ENCODE measurements at places on chromosomes 6 and 20. TPM values are rescaled to one million over a fixed set of nuclear protein-coding genes. Genes with fewer than 3 reads are reported as not detected.

The ERVFRD-1 gene
- not detected for total RNA-seq

The TRIM15 gene
- total RNA-seq, result 0.35 TPM

The C20orf202 gene
- total RNA-seq, result not detected

DNA sequence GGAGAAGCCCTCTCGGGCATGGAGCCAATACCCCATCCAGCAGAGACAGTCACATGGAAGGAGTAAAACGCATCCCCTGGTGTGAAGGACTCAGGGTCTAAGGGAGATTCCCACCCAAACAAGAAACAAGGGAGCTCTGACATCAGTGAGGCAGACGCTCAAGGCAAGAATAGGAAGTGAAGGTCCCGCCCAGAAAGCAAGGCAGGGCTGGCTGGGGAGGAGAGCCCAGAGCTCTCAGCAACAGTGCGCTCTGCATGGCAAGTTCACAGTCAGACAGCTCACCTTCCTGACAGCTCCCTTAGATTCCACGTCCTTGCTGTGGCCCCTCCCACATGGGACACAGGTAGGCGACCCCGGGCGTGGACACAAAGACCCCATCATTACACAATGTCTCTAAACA is 85.6 kb downstream of the TTLL2 start:
- no peak for DNase-seq

GRCh38 chr6:11833626-11834592 is 55.3 kb upstream of the ADTRP start:
- no peak for DNase-seq

GRCh38 chr6:39386487-39386886 is 64.0 kb upstream of the KCNK16 start:
- no peak for DNase-seq

GRCh38 chr6:137013738-137014602 is 30.8 kb downstream of the IL20RA start:
- DNase-seq, result no peak

DNA sequence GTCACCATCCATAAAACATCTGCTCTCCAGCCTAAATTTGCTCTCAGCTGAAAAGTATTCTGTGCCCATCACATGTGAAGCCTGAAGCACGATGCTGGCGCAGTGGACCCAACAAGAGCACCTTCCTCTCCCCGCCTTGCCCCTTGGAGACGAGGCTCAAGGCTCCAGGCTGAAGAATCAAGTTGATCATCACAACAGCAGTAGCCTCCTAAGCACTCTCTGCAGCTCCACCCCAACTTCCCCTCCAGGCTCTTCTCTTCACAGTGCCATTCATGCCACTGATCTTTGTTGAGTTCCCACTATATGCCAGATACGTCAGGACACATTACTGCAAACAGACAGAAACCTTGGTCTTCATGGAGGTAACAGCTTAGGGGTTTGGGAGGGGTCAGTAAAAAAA is 41.6 kb upstream of the ZNF217 start:
- DNase-seq, result no peak

GRCh38 chr6:129603741-129604140 is 106.2 kb downstream of the ARHGAP18 start:
- DNase-seq, result no peak

The LAMA2 gene
- 5.1 TPM for total RNA-seq

GRCh38 chr6:137856138-137856898 is 10.7 kb upstream of the TNFAIP3 start:
- DNase-seq, result no peak

DNA sequence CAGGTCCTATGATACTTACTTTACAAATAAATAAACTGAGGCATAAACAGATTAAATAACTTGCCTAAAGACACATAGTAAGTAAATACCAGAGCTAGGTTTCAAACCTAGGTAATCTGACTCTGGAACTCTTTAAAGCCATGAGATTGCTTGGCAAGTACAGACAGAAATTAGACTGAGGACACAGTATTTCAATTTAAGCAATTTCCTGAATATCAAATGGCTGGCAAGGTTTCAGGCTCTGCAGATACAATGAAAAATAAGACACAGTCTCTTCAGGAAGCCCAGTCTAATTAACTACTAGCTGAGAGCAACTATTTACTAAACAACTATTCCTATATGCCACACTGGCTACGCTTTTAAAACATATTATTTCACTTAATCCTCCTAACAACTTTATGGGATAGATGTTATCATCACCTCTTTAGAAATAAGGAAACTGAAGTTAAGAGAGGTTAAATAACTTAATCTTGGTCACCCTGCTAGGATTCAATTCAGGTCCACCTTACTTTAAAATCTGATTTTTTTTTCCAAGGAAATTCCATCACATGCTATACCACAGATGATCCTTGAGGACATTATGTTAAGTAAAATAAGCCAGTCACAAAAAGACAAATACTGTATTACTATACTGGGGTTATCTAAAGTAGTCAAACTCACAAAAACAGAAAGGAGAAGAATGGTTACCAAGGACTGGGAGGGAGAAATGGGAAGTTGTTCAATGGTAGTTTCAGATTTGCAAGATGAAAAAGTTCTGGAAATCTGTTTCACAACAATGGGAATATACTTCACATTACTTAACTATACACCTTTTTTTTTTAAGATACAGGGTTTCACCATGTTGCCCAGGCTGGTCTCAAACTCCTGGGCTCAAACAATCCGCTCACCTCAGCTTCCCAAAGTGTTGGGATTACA is 4.1 kb downstream of the TRPC4AP start:
- DNase-seq, result no peak

The SLC22A3 gene
- 5.3 TPM for total RNA-seq

DNA sequence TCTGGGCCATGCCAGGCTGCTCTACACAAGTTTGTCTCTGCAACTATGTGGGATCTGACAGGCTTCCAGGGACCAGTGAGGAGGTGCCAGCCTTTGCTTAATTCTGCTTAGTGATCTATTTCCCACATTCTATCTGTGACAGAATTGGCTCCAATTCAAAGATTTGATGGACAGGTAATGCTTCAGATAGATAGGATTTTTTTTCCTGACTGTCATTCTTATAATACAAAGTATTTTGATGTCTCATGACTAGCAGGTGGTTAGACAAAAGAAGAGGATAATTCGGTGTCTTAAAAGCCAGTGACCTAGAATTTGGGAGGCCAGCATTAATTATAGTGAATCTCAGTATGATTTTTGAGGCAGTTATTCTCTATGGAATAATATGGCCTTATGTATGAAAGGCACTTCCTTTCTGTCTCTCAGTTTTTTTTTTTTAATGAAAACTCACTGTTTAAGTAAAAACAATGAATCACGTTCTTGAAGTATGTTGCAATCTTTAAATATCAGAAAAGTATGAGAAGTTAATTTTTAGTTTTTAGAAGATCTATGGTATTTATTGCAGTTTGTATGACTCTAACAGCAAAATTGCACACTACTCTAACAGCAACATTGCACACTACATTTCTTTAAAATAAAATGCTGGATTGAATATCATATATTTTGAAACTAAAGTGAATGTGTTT is 43.7 kb downstream of the TMEM200A start:
- no peak for DNase-seq

- no peak for DNase-seq
Measured at GRCh38 chr6:27812805-27813492, 99.2 kb downstream of the OR2B2 start.

GRCh38 chr6:111980143-111980542 is 73.8 kb upstream of the CCN6 start:
- DNase-seq, result no peak

DNA sequence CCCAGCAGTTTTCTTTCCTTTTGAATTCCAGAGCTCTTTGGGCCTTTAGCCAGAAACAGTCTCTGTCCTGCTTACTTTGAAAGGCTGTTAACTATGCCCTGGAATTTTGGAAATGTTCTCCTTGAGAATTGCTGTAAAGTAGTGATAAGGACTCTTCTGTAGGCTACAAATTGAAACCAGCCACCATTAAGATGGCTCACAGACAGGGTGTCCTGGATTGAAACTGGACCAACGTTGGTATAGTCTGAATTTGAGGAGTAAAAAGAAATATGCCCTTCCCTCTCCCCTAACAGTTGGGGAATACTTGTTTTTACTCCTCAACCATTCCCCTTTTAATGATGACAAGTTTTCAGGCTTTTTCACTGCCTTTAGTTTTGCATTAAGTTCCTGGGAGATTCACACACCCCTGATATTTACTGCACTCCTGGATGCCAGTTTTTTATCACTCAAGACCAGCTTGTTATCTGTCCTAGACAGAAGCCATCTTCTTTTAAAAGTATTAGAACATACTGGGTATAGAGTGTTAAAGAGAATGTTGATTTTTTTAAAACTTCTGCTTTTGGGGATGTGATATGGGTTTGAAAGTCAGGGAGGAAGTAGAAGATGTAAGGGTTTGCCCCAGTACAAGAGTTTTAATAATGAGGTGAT is 21.9 kb downstream of the TOP1 start:
- DNase-seq, result no peak

The TNNC2 gene
- total RNA-seq, result not detected

DNA sequence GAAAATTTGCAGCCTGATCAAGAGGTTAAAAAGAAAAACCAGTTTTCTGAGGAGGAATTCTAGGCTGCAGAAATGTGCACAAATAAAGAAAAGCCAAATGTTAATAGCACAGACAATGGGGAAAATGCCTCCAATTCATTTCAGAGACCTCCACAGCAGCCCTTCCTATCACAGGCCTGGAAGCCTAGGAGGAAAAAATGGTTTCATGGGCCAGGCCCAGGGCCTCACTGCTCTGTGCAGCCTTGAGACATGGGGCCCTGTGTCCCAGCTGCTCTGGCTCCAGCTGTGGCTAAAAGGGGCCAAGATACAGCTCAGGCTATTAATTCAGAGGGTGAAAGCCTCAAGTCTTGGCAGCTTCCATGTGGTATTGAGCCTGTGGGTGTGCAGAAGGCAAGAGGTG is 18.9 kb downstream of the AHI1 start:
- DNase-seq, result no peak

The POLR3F gene
- total RNA-seq, result 3.3 TPM

DNA sequence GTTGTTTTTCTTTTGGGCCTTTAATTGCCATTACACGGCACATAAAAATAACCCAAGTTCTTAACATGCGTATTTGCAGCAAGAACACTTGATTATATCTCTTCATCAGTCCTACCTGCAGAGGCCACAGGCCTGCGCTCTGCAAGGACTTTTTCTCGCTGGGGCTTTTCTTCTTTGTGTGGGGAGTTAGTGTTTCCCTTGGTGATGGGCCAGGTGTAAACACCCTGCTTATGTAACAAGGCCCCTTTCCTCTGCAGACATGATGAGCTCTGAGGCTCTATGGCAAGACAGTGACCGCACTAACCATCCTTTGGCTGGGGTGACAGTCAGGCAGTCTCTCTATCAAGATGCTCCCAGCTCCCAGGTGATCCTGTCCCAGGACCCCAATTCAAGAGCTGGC is 97.8 kb upstream of the PCSK2 start:
- no peak for DNase-seq

The PRR18 gene
- total RNA-seq, result 0.56 TPM

DNA sequence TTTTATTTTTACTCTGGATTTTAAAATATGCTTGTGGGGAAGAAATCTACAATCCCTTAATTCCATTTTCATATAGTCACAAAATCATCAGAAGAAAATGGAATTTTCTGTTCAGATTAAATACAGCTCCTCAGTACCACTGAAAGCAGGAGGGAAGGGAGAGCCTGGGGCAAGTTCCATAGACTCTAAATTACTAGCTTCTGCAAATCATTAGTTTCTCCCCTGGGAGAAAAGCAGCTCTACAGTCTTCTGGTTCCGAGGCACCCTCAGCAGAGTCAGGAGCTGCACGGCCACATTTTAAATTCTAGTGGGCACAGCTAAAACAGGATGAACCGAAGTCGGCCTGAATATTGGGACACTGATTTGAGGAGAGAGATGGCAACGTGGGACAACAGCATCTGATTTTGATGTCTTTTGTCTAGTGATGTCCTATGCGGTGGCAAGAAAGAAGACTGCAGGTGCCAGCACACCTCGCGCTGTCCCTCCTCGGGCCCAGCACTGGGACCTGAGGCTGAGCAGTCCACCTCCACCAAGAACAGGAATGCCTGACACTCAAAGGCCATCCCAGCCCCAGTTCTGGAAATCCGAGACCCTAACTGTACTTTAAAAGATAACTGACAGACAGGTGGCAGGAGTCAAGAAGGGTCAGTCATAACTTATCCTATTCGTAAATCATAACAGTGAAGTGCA is 90.7 kb downstream of the FOXC1 start:
- no peak for DNase-seq

DNA sequence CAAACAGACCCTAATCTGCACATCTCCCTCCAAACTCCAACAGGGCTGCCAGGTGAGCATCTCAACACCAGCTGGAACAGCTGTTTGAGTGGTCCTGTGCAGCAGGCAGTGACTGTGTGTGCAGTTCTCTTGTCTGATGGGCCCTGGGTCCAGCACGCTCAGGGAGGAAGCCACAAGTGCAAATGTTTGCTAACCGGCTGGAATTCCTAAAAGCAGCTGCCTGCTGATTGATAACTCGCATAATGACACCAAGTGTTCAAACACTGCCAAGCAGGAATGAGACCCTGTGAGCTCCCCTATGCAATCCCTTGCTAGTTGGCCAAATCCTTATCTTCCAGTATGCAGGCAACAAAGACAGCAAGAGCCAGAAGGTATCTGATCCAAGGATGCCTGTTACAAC is 650.6 kb downstream of the CBLN4 start:
- DNase-seq, result no peak

Data from pancreas (tissue), 10 donors.